ENCODE measurements at places on chromosomes 1 and 21.

GRCh38 chr1:226749467-226749866 lies 10.4 kb upstream of the ITPKB start:
- DNase-seq: no peak

DNA sequence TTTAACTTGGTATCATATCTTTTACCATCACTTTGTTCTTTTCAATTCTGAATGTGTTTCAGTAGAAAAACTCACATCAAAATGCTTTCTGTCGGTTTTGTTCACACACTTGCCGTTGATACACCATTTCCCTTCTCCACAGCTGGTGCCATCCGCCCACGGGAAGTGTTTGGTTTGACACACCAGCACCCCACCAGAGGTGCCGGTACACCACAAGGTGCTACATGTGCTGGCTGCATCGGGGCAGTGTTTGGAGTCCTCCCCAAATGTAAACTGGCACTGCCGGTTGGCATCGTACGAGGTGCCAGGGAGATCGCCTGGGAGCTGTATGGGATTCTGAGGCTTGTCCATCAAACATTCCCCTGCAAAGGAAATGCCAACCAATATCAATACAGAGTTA lies 5.0 kb downstream of the ADAMTS1 start:
- DNase-seq: no peak

DNA sequence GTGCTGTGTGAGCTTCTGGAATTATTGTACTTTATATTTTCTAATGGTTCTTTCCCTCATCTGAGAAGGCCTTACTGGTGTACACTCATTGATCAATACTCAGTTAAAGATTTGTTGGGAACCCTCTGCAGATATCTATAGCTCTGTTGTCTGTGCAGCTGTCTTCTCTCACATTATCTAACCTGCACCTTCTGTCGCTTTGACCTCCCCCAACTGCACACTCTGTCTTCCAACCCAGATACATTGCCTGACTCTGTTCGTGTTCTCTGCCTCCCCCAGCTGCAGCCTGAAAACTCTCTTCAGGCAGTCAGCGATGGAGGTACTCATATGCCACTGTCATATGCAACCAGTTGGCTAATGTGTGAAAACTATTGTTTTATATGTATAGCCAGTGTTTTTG lies 334.3 kb downstream of the NCAM2 start:
- DNase-seq: no peak

- no peak for DNase-seq
These were observed 323.1 kb upstream of the FAM78B start for GRCh38 chr1:166489670-166490436.

DNA sequence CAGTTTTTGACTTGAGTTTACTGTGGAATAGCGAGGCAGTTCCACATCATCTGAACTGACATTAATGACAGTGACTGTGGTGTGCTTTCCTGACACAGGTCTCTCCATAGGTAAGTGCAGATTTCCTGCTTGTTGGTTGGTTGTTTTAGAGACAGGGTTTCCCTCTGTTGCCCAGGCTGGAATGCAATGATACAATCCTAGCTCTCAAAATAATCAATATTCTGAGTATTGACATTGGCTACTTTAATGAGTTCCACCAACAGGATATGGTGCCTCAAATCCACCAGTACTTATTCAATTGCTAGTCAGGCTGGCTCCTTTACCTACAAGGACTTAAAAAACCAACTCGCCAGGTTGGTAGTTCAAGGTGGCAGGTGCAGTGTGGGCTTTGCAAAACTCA lies 63.8 kb downstream of the CLSTN1 start:
- DNase-seq: no peak

- DNase-seq: no peak
These were observed 2.3 kb upstream of the BSND start for GRCh38 chr1:54996359-54996868.

DNA sequence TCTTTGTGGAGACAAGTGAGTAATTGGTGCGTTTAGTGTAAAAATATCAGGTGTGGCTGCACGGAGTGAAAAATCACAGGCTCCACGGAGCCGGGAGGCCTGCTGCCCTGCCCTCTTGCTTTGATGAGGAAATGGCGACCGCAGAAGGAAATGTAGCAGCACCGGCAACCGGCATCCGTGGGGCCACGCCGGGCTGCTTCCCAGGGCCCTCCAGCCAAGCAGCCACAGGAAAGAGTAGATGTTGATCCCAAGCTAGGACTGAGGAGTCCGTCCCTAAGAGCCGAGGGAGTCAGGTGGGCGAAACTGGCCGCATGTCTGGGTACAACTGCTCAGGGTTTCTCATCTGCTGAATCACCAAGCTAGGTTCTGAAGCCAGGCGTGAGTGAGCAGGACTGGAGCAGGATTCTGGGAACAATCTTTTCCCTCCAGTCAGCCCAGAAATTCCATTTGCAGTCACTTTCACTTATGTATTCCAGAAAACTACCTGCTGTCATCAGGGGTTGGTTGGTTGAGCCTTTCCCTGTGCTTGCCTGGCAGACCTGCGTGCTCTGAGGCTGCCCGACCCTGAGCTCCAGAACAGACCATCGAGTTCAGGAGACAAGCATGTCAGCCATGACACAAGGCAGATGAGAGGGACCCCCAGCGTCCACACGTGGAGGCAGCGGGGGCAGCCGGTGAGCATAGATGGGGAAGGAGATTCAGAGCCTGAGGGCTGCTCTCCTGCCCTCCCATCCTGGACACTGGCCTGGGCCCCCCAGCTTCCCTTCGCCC lies 5.8 kb upstream of the ITGB2 start:
- DNase-seq: no peak

DNA sequence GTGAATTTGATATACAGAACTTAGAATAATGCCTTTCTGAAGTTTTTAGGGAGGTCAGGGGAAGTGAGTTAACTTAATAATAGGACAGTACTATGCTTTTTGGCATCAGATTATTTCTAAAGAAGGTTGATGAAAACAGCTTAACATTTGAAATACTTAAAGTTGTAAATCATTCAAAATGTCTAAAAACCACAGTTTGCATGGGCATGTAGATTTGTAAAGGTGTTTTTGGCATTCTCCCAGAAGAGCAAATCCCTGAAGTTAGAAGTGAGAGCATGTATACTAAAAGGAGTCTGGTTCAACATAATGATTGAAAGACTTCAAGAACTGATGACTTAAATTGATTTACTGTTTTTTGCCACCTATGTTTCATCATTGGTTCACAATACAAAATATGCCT lies 6.7 kb downstream of the DR1 start:
- no peak for DNase-seq

- no peak for DNase-seq
These were observed 25.0 kb upstream of the PHTF1 start for GRCh38 chr1:113784104-113784779.

DNA sequence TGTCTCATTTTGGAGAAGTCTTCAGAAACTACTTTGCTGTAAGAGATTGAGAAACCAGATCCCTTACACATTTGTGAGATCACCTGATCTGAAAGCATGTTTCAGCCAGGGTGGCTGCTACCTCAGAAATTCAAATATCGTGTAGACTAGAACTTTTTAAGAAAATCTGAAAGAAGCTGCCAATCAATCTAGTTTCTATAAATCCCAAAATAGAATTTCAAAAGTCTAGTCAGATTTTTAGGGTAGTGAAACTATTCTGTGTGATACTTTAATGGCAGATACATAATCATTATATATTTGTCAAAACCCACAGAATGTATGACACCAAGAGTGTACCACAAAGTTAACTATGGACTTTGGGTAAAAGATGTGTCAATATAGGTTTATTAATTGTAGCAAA lies 79.9 kb upstream of the PLPPR5 start:
- no peak for DNase-seq

GRCh38 chr1:154342836-154343472 lies 17.6 kb downstream of the ATP8B2 start:
- DNase-seq: no peak

DNA sequence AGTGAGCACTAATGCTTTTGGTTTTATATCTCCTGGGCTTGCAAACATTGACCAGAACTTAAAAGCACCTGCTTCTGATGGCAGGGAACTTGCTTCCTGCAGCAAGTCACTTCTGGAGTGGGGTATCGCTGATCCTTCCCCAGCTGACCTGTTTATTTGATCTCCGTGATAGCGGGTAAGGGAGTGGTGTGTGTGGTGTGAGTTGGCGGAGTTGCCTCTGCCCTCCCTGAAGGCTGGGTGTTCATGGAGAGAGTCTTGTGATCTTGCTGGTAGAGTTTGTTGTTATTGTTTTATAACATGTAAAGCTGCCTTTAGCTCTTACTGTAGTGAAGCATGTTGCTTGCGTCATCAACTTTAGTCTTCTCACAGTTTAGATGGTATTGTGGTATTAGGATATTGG lies 3.9 kb downstream of the MFN2 start:
- no peak for DNase-seq

DNA sequence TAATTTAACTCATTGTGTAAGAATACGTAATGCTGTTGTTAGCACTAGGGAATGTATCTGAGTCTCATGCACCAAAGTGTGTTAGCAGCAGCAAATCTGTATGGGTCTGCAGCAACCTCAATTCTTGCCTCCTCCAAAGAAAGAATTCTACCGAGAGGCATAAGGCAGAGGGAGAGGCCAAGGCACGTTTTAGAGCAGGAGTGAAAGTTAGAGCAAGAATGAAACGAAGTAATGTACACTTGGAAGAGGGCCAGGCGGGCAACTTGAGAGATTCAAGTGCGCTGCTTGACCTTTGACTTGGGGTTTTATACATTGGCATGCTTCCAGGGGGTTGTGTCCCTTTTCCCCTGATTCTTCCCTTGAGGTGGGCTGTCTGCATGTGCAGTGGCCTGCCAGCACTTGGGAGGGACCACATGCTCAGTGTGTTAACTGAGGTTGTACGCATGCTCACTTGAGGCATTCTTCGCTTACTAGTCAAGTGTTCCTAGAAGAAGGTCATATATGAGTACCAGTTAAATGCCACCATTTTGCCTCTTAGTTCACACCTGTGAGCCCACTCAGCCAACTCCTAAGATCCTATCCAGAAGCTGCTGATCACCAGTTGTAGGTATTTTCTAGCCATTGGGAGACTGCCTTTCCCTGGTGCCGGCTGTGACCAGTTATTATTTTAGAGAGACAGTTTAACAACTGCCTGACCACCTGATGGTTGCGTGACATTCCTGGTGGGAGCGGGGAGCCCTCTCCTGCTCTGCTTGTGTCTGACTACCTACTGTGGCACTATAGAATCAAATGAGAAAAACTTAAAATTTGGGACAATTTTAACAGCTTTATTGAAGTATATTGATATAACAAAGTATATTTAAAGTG lies 2.7 kb upstream of the CNN3 start:
- no peak for DNase-seq

DNA sequence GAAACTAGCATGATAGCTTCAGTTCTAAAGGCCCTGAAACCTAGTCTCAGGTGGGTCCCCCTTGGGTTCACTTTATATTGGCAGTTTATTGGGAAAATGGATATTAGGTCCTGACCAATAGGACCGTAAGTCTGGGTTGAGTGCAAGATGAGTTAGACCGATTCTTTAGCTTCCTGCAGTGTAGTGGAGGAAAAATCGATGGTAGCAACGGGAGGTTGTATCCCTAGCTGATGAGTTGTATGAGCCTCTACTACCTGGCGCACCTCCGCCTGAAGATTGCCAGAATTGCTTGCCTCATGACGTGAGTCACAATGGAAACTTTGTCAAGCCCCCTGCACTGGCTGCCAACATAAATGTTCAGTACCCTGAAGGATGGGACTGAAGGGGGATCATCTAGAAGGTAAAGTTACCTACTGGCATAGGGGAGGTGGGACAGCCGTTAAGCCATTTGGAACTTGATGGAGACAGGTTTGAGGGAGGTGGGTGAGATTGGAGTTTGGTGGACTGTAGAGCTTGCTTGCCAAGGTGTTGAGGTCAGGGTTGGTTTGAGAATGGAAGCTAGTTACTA lies 3.9 kb downstream of the RCC1 start:
- no peak for DNase-seq

- DNase-seq: no peak
These were observed 45.1 kb upstream of the GUCA2A start for GRCh38 chr1:42209526-42210251.

All from NCI-H2081 treated with DMSO at 0.1 percent for 48 hours (cell line).